Cortex of kidney (tissue), 1 donor: ENCODE measurements at places on chromosomes 3 and 15.

DNA sequence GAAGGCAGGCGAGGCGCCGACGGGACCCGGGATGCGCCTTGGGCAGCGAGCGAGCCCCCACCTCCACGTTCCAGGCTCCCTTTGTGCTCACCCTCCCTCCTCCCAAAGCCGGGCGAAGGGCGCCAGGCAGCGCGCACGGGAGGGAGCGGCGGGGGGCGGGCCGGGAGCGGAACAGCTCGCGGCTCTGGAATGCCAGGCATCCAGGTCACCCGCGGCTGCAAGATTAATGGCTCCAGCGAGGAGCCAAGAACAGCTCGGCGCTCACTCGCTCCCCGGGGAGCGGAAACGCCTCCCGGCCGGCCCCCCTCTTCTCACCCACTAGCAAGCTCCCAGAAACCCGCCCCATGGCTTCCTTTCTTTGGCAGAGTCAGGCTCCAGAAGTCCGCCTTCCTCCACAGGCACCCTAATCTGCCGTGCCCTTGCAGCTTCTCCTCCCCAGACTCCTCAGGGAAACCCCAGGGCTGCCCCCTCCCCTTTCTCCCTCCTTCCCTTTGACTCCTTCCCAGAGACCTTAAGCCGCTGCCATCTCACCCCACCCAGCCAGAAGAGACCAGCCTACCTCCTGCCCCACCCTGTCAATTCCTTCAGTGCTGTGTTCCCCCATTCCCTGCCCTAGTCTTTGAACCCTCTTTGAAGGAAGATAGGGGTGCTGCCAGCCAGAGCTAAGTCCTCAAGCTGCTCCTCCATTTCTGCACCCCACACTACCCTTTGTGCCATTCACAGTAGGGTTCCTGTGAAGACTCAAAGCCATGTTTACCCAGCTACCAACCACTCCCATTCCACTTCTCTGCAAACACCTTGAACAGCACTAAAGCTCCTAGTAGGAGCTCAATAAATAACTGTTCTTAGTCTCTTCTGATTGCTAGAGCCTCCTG is 9.9 kb downstream of the AMOTL2 start:
- peak; percentile 87 for DNase-seq

DNA sequence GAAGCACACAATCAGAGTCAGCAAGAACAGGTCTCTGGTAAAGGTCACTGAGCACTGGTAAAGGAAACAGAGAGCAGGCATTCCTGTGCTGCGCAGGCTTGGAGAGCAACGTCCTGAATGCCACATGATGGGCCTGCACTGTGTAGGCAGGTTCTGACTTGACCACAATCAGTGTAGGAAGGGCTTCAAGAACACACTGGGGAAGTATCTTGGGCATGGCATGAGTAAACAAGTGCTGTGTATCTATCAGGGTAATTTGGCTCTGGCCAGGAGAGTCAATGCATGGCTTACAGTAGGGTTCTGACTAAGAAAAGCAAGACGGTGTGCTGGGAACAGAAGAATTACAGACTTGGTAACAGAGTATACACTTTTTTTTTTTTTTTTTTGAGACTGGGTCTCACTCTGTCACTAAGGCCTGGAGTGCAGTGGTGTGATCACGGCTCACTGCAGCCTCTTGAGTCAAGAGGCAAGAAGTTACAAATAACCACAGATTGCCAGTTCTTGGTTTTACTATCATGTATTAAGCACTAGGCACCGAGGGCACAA is 30.6 kb downstream of the TBC1D2B start:
- DNase-seq: no peak

- no peak for DNase-seq
Measured at GRCh38 chr3:39639344-39640236, 169.8 kb upstream of the MYRIP start.

- no peak for DNase-seq
Measured at GRCh38 chr3:10563396-10563795, 58.0 kb upstream of the ATP2B2 start.

DNA sequence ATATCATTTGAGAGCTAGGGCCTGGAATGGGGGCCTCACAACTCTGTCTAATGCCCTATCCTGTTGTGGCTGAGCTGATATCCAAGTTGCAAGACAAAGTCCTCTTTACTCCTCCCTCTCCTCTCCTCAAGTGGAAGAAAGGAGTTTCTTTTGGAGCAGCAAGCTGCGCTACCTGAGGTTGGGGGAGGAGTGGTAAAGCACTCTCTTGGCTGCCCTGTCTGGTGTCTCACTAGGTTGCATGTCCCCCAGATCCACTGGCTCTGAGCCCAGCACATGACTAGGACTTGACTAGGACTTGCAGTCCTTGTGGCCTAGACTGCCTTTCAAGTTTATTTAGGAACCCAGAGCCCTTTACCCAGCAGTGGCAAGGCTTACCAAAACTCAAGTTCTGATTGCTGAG is 141.1 kb upstream of the SETMAR start:
- no peak for DNase-seq
